Hematopoietic multipotent progenitor cell treated with erythropoietin and hydrocortisone succinate and interleukin-3 and kit ligand, for 6 days (in vitro differentiated cells): ENCODE measurements at places on chromosomes 6 and 20.
A peak's percentile ranks its signal among the peaks of the same experiment; 100 is the strongest.

- DNase-seq, result no peak
Measured at GRCh38 chr20:3105256-3106137, 21.0 kb upstream of the AVP start.

DNA sequence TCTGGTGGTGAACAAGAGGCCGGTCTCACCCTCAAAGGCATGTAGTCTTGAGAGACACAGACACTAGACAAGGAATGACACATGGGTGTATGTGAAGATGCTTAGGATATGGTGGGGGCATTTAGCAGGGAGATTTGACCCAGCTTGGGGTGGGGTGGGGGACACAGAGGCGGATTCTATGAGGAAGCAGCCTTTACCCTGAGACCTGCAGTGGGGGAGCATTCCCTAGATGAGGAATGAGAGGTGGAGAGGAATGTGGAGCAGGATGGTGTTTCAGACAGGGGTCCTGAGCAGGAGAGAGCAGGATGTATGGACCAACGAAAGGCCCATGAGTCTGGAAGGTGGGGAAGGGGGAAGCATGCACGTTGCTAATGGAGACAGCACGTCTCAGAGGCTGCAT is 57.8 kb downstream of the PHACTR3 start:
- DNase-seq, result no peak

DNA sequence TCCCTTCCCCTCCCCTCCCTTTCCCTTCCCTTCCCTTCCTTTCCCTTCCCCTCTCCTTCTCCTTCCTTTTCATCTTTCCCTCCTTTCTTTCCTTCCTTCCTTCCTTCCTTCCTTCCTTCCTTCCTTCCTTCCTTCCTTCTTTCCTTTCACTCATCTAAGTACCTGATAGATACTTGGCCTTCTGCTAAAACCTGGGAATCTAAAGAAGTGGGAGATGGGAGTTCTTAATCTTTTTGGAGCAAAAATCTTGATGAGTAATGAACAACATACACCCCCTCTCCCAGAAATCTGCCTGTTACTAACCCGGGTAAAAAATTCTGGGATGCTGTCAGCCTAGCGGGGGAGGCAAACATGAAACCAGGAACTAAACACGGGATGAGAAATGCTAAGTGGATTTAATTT is 100.7 kb downstream of the VEGFA start:
- no peak for DNase-seq

DNA sequence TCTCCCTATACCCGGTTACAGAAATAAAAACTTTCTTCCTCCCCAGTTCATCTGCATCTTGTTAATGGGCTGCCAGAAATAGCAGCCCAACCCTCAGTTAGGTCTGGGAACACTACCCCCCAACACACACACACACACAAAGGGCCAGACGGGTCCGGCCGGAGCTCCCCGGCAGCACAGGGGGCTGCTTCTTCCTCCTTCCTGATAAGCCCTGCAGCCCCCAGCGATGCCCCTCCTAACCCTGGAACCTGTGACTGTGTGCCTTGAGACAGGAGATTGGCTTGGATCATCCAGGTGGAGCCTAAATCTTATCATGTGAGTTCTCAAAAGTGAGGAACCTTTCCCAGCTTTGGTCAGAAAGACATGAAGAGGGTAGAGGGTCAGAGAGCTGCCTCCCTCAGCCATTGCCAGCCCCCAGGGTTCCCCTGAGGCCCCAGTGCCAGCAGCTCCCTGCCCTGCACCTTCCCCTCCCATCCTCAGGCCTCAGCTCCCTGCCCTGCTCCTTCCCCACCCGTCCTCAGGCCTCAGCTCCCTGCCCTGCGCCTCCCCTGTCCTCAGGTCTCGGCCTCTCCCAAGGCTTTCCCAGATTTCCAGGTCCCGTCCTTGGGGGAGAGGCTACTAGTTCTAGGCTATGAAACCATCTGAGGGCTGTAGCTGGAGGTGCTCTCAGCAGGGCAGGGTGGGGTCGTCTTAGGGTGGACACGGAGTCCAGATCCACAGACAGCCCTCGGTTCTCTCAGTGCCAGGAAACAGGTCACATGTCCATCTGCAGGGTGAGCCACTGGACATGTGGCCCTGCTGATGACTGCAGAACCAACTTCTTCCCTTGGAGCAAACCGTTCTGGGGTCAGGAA is 34.5 kb upstream of the CST7 start:
- DNase-seq, result no peak

DNA sequence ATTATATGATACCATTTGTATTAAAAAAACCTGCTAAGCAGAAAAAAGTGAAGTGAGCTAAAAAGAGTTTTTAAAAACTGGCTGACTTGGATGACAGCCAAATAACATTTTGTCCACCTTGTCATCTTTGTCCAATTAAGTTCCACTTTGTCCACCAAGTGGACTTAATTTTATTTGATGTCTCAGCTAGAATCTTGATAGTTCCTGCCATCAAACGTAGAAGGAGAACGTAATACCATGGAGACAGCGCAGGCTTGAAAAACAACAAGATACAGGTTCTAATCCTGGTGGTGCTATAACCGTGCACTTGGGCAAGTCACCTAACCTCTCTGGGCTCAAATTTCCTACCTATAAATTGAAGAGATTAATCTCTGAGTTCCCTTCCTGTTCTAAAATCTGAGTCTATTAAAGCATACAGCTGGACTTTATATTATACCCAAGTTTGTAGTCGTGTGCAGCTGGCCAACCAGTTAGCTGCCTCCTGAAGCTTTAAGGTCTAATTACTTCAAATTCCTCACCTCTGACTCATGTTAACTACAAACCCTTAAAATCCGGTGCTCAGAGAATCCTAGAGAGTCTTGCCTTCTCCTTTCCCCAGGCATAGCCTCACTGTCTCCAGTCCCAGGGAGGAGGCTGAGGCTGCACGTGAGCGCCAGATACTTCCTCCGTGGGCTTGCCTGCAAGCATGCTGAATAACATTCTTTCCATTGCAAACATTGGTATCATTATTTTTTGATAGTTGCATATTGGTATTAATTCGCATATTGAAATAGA is 16.8 kb downstream of the TMEM244 start:
- DNase-seq, result no peak

- no peak for DNase-seq
Measured at GRCh38 chr6:163738304-163738703, 323.8 kb downstream of the QKI start.

- DNase-seq, result peak; percentile 70
Measured at GRCh38 chr20:45445805-45446562, 23.6 kb upstream of the WFDC2 start.

DNA sequence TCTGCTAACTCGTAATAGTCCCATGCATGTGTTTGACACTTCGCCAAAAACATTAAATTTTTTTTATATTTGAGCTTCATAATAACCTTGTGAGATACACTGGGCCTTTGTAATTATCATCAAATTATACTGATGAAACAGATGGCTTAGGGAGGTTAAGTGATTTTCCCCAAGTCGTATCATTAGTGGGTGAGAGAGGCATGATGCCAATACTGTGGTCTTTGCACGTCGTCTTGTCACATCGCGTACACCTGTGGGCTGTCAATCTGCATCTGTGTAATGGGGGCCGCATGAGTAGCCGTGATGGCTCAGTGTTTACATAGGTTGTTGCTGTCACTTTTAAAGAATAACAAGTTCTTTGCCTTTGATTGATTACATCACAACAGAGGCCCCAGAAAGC is 1.7 kb downstream of the PRL start:
- DNase-seq, result no peak

- DNase-seq, result peak; percentile 39
Measured at GRCh38 chr20:47361057-47361915, 4.8 kb upstream of the ZMYND8 start.

GRCh38 chr20:25083141-25083772 is 1.3 kb upstream of the VSX1 start:
- no peak for DNase-seq

- DNase-seq, result peak; percentile 95
Measured at GRCh38 chr6:157323255-157323965, at the start of gene TMEM242. Gene TMEM242, minus strand, starts transcription at chr6:157323519. Its CDS starts 20 bp downstream, at chr6:157323499.

DNA sequence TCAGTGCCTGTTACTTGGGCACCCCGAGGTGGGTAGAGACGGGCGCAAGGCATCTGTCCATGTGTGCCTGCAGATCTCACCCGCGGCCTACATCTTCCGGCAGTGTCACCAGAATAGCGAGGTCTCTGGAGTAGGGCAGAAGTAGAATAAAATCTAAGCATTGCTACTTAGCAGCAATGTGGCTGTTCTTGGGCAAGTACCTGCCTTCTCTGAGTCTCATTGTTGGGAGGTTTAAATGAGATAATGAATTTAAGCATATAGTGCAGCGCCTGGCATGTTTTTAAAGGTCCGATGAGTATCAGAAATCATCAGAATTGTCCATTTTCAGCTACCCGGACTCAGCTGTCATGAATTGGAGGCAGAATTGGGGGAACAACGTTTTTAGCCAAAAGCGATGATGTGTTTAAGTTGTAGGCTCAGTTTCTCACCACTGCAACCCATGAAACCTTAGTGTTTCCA is 800 bp downstream of the ABCC10 start:
- no peak for DNase-seq

DNA sequence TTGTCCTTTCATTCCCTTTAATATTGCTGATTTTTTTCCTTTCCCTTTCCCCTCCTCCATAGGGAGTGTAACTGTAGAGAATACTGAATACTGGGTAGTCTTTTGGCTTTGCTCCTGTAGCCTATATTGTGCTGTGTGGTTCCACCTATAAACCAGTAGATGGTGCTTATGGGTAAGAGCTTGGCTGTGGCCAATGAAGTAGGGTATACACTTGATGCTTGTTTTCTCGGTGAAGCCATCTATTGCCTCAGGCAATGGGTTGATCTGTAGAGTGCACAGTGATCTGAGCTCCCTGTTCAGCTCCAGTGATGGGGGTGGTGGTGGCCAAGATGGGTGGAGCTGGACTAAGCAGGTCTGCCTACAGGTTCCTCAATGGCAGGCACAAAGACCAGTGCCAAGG is 203.3 kb upstream of the IMPG1 start:
- no peak for DNase-seq

- DNase-seq, result peak; percentile 66
Measured at GRCh38 chr6:149211046-149211571, 106.4 kb upstream of the TAB2 start.

DNA sequence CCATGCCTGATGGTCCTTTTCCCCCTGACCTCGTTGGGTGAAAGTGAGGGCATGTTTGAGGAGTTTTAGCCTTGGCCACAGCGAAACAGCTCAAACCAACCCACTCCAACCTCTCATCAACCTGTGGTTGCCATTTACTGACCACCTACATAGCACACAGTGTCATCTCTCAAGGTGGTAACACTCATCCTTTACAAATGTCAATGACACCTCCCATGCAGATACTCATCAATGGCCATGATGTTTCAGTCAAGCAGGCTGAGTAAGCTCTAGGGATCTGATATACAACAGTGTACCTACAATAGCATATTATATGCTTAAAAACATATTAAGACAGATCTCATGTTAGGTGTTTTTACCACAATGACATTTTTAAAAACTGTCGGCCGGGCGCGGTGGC is 9.3 kb downstream of the RRAGD start:
- no peak for DNase-seq

GRCh38 chr6:109001291-109001894 is 93.3 kb downstream of the SESN1 start:
- DNase-seq, result no peak

DNA sequence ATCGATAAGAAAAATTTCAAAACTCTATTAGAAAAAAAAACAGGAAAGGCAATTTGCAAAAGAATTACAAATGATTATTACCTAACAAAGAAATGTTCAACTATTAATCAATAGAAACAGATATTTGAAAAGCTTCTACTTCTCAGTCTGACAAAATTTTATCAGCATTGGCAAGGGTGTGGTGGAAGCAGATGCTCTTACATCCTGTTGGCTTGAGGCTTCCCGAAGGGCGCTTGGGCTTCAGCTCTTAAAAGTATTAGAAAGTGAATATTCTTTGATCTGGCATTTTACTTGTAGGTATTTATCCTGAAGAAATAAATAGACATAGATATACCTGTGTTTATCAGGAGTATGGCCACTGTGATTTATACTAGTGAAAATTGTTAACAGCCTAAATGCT is 38.7 kb downstream of the SLC35D3 start:
- DNase-seq, result peak; percentile 74

GRCh38 chr6:96927660-96928059 is 3.1 kb downstream of the KLHL32 start:
- DNase-seq, result no peak
